ENCODE measurements at places on chromosomes 6 and 20.
A peak's percentile ranks its signal among the peaks of the same experiment; 100 is the strongest.

DNA sequence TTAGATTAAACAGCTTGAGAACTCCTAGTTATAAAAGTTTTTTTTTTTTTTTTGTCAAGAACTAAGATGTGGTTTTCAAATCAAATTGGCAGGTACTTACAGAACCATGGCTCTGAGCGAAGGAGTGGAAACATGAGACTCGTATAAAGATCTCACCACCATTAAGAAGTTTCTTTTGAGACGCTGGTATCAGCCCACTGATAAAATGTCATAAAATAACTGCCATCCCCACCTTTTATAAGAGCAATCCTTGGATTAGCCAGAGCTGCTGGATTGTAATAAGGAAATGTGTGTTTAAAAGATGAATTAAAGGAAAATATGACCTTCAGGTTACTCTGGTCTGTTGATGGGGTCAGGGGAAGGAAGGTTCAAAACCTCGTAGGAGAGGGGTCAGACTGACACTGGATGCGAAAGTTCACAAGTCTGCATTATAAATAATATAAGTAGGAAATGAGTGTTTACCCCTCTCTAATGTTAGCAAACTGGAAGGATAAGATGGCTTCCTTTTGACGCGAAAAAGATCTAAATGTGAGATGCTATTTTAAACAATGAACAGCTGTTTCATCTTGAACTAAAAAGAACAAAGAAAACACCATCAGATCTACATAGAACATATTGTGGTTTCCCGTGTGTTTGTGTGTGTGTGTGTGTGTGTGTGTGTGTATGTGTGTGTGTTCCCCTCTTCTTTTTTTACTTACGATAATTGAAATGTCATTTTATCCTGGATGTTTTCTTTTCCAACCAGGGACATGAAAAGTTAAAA is 386.8 kb upstream of the JAG1 start:
- no peak for DNase-seq

GRCh38 chr20:34155836-34156235 is 43.8 kb upstream of the EIF2S2 start:
- no peak for DNase-seq

GRCh38 chr6:45630801-45631200 is 253.1 kb upstream of the SUPT3H start:
- DNase-seq, result no peak

- DNase-seq, result no peak
Measured at GRCh38 chr20:54068495-54068894, 1.9 kb downstream of the BCAS1 start.

DNA sequence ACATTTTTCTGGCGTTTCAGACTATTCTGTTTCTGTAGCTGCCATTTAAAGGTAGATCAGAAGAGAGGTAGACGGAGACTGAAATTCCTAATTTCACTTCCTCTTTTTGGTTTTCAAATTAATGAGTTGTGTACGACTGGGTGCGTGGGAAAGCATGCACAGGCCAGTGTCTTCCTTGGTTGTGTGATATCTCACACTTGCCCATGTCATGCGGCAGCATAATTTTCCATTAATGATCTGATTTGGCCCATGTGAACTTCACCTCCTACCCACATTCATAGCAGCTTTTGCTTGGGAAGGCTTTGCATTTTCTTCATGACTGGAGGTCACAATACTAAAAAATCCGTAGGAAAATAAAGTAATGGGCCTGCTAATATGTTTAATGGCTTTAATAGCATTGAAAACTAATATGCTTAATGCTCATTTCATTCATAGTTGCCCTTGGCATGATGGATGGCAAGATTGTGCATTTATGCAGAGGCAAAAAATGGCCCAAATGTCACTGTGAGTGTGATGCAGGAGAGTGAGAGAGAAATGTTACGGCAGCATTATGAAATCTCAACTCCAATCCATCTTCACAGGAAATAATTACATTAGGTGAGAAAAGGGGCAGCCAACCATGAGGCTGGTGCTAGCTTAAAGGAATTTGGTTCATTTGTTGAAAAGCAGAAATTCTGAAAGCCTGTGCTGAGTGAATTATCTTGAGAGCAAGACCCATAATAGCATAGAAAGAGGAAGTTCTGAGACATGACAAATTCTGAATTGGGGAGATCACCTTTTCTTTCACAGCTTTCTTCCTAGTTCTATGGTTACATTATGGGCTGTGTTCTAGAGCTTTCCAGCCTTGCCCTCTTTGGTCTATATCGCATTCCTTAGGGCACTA is 69.0 kb upstream of the UST start:
- no peak for DNase-seq

DNA sequence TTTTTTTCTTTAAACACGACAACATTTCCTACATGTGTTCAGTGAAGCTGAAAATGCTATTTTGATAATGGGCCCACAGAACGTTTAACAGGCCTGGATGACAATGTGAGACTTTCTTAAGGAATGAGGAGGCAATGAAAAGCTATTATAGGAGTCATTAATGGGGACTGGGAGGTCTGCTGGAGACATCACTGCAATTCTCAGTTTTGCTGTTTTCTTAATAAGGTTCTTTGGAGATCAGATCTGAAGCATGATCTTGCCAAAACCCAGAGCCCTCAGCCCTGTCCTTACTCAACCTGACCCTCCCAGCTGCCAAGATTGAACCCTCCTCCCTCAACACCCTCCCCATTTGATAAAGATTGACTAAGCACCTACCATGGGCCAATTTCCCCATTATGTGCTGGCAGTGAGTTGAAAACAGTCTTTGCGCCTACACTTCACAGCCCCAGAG is 353.1 kb downstream of the MAFB start:
- DNase-seq, result peak; percentile 64

DNA sequence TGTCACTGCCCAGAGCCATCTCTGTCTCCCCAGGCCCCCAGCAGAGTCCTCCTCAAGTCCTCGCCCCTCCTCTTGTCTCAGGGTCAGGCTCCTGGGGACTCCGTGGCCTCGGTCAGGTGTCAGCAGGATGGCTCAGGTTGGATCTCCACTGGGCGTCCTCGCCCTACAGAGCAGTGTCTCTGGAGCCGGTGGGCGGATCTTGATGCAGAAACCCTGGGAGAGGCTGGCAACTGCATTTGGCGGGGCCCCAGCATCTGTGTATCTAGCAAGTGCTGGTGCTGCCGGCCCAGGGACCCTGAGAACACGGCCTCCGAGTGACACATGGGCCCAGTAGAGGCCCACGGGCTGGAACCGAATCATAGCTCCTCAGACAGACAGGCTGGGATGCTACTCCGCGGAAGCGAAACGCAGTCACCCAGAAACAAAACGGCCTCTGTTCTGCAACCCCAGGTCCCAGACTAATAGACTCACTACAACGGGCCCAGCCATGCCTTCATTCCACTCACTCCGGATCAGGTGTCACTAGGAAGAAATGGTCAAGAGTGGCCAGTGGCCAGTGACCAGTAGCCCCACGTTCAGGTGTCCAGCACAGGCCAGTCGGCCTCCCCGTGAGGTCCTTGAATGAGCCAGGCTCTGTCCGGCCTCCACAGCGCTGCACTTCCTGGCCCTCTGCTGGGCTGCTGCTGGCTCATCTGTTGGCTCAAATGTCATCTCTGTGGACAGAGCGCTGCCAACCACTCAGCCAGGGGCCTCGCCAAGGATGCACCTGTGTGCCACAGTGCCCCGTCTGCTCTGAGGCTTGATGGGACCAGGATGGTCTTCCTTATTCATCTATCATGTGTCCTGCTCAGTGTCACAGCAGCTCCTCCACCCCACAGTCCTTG is 12.6 kb upstream of the FRMD1 start:
- DNase-seq, result no peak

DNA sequence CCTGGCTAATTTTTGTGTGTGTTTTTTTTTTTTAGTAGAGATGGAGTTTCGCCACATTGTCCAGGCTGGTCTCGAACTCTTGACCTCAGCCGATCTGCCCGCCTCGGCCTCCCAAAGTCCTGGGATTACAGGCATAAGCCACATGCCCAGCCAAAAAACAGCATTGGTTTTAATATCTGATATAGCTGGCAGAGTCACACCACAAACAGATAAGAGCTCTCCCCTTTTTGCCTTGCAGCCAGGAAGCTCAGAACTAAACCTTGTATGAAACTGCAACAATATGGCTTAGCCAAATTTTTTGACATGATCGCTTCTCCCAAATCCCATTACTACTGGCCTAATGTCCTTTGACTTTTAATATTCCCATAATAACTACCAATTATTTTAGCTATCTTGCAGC is 4.9 kb downstream of the ACOT8 start:
- no peak for DNase-seq

DNA sequence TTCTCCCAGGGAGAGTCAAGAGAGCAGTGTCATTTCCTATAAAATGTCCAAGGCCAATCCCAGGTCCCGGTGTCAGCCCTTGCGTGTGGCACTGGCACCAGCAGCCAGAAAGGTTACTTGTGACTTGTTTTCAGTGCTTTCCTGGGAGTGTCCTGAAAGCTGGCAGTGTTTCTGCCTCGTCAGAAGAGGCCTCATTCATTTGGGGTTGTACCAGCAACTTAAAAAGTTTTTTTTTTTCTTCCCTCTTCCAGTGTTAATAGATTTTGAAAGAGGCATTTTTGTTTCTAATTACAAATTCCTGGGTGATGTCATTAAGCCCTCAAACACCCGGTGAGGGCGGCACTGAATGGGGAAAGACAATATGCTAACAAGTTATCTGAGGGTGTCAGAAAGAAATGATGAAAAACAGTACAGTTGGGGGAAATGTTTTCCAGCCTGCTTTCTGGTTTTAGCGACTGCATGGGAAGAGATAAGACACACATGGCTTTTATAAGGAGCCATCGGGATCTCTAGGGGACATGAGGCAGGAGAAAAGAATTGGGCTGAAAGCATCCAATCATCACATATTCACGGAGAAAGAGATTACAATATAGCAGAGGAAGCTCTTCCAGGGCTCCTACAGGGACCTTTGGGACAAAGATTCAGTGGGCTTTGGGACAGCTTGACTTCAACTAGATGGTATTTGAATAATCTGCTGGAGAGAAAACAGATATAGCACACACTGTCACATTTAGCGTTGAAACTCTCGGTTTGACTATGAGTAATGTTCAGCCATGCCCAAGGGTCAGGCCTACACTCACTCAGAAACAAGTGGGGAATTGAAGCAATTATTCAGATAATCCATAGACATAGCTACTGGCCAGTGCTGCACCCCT is 153.0 kb downstream of the BCAS1 start:
- no peak for DNase-seq

DNA sequence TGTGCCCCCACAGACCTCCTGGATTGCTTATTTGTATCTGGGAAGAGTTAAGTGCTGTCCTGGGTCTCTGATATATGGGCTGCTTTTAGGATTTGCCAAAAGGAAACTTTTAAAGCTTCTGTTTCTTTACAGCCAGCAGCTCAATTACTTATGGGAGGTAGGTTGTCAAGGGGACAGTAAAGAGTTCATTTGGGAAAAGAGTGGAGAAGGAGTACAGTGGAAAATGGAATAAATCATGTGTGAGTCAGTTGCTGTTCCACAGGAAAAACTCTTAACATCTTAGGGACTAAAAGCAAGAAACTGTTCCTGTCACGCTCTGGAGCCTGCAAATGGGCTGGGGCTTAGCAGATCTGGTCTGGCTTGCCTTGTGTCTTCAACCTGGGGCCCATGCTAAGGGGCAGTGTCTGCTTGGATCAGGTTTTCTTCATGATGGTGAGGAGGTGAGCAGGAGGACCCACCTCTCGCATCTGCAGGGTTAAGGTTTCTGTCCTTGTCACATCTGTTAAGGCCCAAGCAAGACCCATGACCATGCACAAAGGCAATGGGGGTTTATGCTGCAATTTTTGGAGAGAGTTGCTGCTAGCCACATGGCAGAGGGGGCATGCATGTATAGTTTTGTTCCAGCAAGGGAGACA is 8.7 kb upstream of the CST1 start:
- no peak for DNase-seq

DNA sequence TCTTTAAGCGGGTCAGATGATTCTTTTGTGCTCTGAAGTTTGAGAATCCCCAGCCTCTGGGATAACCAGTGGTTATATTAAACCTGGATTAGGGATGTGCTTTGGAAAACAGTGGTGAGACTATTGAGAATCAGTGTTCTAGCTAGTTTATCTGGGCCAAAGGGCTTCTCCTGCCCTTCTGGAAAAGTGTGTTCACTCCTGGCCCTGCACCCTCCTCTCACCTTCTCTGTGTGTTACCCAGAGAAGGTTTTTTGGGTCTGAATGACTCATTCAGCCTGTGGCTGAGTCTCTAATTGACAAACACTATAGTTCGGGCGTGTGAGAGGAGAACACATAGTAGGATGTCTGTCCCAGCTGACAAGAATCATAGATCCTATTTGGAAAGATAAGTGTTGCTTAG is 66.7 kb downstream of the LRRC1 start:
- DNase-seq, result no peak

DNA sequence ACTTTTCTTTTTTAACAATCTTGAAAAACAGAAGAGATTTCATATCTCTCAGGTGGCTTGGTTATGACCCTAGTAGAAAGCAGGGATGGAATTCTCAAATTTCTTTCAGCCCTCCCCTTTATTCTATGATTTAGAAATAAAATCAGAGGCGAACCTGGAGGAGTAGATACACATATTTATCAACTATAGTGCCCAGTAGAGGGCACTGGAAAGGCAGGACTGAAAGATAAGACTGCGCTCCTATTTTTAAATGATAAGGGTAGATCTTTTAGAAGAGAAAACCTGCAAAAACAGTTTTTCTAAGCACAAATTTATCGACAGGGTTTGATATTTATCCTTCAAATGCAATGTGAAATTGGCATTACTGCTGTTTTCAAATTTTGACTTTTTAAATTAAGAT is 1296.6 kb downstream of the EPHA7 start:
- peak; percentile 14 for DNase-seq

DNA sequence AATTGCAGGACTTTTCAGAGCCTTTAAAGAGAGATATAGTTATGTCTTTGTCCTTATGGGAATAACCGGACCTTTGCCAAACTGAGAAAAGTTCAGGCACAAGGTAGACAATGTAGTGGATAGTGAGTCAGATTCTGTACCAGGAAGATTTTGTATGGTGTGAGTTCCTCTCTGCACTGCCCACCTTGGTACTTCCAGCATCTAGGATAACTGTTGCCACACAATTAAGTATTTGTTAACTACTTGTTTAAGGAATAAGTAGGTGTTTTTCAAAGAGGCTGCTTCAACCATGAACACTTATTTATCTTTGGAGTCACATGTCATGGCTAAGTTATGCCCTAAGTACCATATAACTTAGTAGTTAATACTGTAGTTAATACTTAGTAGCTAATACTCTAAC is 131.8 kb upstream of the DOK5 start:
- DNase-seq, result no peak

DNA sequence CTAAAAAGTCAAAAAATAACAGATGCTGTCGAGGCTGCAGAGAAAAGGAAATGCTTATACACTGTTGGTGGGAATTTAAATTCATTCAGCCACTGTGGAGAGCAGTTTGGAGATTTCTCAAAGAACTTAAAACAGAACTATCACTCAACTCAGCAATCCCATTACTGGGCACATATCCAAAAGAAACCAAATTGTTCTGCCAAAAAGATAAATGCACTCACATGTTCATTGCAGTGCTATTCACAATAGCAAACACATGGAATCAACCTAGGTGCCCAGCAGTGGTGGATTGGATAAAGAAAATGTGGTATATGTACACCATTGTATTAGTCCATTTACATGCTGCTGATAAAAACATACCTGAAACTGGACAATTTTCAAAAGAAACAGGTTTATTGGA is 116.0 kb upstream of the VGLL2 start:
- DNase-seq, result no peak

All from NCI-H446 treated with DMSO at 0.1 percent for 48 hours (cell line).